ENCODE measurements at places on chromosomes 13 and 19. TPM values are rescaled to one million over a fixed set of nuclear protein-coding genes. Genes with fewer than 3 reads are reported as not detected.

USHBP1 gene
- not detected for total RNA-seq

COLGALT1 gene
- total RNA-seq = 43.1 TPM

ZNF729 gene
- not detected for total RNA-seq

BTBD2 gene
- total RNA-seq = 55.0 TPM

FPR1 gene
- not detected for total RNA-seq

TNFSF13B gene
- total RNA-seq = 5.5 TPM

CD177 gene
- not detected for total RNA-seq

MATK gene
- total RNA-seq = not detected

MAN2B1 gene
- 27.6 TPM for total RNA-seq

FUT1 gene
- under 0.01 TPM for total RNA-seq

PNKP gene
- 31.1 TPM for total RNA-seq

FXYD7 gene
- 0.17 TPM for total RNA-seq

OR10H1 gene
- total RNA-seq = not detected

Data from bronchial smooth muscle cell (primary cell).